ENCODE measurements at places on chromosomes 3 and 15.

DNA sequence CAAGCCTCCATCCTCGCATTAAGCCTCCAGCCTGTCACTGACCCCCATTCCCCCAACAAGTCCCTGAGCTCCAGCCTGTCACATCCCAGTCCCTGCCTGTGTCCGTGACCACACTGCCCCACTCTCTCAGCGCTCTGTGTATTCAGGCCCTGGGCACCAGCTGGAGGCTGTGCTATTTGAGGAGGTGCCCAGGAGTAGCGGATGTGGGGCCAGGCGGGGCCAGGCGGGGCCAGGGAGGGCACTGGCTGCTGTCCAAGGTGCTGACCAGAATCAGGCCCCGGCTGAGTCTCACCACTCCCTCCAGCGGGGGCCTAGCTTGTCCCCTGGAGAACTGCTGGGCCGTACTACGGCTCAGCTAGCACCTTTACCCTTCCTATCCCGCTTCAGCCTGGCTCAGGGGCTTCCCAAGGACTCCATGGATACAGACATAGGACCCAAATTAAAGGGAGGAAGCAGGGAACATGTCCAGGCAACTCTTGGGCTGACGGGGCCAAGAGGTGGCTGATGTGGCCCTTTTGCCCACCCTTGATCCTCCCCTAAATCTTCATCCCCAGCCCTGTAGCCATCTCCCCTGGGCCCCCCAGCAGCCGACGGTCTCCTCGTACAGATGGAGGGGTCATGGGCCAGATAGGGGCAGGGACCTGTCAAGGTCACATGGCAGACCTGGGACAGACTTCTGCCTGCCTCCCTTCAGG, 1.1 kb downstream of the HHATL start:
- peak; percentile 73 for DNase-seq

- no peak for DNase-seq
These were observed 5.7 kb downstream of the RAD54L2 start for GRCh38 chr3:51544011-51544775.

GRCh38 chr3:64571982-64572381, 115.8 kb downstream of the ADAMTS9 start:
- no peak for DNase-seq

- no peak for DNase-seq
These were observed 137.0 kb downstream of the DNAJB8 start for GRCh38 chr3:128329491-128330213.

DNA sequence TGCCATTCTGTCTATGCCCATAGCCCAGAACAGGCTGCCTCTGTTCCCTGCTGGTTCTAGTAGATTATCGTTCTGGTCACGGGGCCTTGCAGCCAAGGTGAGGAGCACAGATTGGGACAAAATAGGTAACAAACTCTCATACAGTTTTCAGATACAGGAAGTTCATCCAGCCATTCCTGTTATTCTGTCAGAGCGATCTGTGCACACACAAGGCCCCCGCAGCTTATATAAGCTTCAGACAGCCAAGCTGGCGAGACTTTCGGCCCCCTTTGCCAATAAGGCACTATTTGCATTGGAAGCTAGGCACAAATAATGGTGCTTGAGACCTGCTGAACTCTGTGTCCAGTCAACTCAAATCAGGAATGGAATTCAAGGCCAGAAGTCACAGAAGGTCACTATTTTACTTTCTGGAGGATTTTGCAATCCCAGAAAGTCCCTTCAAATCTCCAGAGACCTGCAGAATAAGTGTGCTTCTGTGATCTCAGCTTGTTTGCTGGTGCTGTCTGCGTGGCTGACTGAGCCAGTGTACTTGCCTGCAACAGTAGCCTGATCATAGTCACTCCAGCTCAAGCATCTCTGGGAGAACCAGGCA, 69.4 kb downstream of the BFSP2 start:
- DNase-seq, result peak; percentile 57

DNA sequence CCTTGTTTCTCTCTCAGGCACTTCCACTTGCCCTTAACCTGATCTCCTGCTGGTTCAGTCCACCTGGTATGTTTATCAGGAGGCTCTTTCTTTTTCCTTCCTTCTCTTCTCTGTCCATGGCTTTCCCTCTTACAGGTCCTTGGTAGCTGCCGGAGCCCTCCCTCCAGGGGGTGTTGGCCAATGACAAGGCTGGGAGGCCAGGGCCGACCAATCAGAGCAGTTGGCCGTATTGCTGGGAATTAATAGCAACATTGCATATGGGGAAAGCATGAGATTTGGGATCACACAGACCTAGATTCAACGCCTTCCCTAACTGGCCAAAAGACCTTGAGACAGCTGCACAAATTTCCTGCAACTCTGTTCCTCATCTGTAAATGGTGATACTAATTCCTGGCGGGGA, 62.4 kb downstream of the CEMIP start:
- no peak for DNase-seq

GRCh38 chr3:48694610-48695392, 9.1 kb upstream of the NCKIPSD start:
- peak; percentile 95 for DNase-seq

DNA sequence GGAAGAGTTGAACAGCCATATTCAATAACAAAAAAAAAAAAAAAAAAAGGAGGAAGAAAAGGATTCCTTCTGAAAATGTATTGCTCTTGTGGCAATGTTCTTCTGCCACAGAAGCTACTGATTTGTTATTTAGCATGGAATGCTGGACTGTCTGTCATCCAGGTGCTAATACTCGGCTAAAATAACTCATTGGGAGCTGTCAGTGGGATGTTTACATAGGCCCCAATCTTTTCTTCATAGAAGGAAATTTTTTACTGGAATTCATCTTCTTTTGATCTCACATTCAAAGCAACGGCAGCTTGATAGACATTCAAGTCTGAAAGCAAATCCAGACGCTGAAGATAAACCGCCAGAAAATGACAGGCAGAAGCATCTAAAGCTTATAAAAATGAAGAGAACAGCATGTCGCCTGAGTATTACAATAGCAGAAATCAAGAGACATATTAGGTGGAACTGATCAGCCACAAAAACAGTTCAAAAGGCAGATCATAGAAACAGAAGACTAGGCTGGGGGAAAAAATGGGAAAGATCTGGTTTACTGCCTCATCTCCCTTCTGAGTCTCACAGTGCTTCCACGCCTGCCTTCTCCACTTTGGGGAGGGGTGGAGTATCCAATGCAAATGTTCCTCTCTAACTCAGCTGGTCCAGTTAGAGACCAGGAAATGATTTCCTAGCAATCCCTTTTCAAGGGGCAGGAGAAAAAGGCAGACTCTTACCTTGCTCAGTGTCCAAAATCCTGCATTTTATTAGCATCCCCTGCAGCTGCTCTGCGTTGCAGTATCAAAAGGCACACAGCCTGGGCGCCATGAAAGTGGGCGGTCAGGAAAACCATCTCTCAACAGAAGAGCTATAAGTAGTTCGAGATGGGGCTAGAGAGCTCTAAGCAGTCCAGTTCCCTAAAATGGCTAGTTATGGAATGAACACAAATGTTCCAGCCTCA, 451.9 kb downstream of the FOXP1 start:
- no peak for DNase-seq

- DNase-seq, result no peak
These were observed 4.3 kb downstream of the LRRFIP2 start for GRCh38 chr3:37170060-37170459.

- DNase-seq, result no peak
These were observed 57.6 kb downstream of the AAGAB start for GRCh38 chr15:67196672-67197363.
